ENCODE measurements at places on chromosomes 7 and 10.

DNA sequence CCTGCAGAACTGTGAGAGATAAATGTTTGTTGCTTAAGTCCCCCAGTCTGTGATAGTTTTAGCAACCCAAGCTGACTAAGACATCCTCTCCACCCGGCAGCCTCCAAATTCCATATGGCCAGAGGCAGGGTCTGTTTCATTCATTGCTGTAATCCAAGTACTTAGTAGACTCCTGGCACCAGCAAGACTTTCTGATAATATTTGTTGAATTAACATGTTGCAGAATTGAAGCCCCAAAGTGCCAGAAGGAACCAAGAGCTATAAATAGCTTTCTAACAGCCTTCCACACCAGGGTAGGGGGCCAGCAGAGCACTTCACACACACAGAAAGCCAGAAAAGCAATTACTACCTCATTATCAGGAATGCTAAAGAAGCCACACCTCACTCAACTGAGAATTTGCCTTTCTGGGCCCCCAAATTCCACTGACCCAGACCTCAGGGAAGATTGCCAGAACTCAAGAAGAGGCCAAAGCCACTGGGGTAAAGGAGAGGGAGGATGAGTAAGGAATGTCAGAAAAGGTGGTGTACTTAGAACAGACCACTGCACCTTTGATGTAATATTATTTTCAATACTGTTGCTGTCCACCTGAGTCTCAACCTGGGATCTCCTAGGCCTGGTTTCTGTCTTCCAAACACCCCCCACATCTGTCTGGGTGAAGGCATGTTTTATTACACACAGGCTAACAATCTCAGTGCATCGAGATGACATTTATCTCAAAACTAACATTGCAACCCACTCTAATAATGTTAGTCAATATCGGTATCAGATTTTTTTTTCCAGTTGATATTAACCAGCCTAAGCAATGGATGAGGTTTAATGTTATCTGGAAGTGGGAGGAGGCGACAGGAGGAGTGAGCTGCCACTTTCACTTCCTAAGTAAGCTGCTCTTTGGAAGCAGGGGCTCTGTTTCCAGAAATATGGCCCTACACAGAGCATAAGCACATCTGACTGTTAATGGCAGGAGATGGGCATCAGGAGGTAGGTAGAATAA, 5.5 kb downstream of the NOD1 start:
- no peak for DNase-seq

GRCh38 chr7:33824911-33825459, 80.4 kb upstream of the BMPER start:
- DNase-seq, result no peak

GRCh38 chr7:122291189-122291588, 13.4 kb downstream of the FEZF1 start:
- DNase-seq, result no peak

GRCh38 chr10:108877095-108877561, 1046.2 kb downstream of the XPNPEP1 start:
- DNase-seq, result no peak

- no peak for DNase-seq
These were observed 32.6 kb downstream of the GBX1 start for GRCh38 chr7:151134743-151135524.

- DNase-seq, result no peak
These were observed 185.0 kb downstream of the TCERG1L start for GRCh38 chr10:131126321-131127137.

GRCh38 chr10:43817368-43817767, 168.7 kb upstream of the ZNF32 start:
- no peak for DNase-seq

GRCh38 chr10:94617389-94617944, 66.1 kb upstream of the CYP2C18 start:
- DNase-seq, result no peak

DNA sequence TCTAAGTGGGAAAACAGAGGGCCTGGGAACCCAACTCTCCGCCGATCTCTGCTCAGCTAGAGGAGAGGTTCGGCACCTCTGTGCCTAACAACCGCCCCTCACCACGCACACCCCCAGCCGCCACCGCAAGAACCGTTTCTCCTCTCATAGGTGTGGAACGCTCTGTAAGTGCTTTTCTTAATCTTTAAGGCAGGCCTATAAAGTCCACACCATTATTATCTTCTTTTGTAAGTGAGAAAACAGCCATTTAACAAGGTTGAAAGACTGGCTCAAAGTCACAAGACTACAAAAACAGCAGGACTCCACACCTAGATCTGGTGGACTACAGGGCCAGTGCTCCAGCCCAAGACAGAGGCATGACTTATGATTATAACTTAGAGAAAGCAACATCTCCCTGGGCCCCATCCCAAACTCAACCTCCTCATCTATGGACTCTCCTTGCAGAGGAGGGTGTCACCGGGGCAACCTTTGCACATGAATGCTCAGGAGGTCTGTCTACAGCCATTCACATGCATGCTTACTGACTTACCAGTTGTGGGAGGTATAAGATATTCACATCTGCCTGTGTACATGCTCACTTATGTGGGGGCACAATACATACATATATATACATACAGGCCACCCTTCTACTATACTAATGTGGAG, 7.9 kb upstream of the NKX2-3 start:
- no peak for DNase-seq

- DNase-seq, result no peak
These were observed 234.9 kb downstream of the PARD3 start for GRCh38 chr10:34580214-34580613.

DNA sequence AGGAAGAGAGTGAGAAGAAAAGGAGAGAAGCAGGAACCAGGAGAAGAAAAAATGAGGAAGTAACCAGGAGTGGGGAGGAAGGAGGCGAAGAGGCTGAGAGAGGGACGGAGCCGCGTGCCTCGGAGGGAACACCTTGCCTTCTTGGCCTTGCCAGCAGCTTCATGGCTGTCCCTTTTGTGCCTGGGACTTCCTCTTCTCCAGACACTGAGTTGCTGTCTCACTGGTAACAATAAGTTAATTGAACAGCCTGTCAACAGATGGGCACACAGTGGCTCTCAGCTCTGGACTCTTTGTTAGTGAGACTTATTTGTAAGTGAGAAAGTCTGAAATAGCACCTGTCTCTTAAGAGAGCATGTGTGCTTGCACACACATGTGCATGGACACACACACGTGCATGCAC, 83.2 kb downstream of the GATA3 start:
- DNase-seq, result no peak

- DNase-seq, result no peak
These were observed 594 bp upstream of the RP9 start for GRCh38 chr7:33109758-33110238.

DNA sequence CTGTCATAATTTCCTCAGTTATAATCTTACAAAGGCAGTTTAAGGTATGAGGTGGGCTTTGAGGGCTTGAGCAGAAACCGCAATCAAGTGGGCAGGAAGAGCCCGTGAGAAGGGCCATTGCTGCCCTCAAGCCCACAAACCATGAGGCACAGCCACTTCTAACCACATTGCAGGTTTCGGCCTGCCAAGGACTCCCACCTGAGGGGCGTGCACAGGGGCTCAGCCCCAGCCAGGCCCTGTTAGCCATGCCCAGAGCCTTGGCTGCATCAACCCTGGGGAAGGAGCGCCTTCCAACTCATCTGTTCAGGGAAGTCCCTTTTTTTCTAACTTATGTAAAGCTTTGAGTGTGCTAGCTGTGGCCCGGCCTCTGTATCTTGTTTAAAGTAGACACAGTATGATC, 5.9 kb upstream of the FFAR4 start:
- no peak for DNase-seq

DNA sequence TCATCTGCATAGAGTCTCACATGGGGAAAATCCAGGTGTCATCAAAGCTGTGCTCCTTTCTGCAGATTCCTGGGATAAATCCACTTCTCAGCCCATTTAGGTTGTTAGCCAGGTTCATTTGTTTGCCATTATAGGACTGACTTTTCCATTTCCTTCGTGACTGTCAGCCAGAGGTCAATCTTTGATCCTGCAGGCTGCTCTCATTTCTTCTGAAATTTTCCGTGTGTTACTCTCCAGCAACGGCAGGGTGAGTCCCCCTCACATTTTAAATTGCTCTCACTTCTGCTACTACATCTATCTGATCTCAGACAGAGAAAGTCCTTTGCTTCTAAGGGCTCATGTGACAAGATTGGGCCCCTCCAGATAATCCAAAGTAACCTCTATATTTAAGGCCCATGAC, 150.7 kb upstream of the BET1 start:
- no peak for DNase-seq

DNA sequence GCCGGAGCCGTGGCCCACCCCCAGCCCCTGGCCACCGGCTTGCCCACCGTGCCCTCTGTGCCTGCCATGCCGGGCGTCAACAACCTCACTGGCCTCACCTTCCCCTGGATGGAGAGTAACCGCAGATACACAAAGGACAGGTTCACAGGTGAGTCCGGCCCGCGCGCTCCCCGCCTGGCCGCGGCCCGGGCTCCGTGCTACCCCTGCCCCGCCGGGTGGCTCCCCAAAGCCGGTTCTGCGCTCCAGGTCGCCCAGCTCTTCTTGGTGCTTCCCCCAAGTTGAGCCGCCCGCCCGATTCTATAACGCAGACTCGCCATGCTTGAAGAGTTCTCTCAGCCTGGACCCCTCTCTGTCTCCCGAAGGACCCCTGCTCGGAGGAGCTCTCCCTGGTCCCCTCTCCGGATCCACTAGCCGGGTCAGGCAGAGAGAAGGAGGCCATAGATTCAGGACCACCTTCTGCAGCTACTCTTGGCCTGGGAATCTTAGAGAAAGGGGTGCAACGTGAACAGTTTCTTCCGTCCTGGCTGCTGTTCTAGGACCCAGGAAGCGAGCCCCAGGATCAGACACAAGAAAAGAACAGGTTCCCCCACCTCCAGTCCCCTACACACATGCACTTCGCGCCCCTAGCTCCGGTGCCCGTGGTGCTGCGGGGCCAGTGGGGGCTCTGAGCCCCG, 999 bp downstream of the TLX1 start:
- no peak for DNase-seq
